NCI-H2081 treated with DMSO at 0.1 percent for 48 hours (cell line): ENCODE measurements at places on chromosomes 3 and 15.

DNA sequence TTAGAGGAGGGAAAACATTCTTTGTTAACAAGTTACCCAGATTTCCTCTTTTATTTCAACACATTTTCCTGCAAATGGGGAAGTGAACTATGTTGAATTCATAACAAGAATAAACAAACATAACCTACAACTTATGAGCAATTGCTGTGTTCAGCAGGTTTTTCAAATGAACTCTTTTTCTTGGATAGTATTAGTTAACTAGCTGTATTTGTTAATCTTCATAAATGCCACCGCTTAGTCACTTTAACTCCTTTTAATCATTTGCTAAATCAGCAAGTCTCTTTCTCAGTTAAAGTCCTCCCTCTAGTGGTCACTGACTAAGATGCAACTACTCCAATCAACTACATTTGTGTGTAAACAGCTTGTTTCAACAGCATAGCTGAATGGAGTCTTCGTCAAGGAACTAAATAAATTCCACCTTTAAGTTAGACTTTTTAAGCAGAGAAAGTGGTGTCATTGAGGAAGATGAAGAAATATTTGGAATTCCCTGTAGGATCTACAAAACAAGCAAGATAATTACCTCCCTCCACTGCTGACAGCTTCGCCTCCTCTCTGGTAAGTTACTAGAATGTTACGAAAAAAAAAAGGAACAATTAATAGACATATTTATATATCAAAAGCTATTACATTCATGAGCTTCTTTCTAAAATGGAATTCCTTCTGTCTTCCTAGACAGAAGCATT, 1122.0 kb downstream of the ROBO1 start:
- DNase-seq = no peak

DNA sequence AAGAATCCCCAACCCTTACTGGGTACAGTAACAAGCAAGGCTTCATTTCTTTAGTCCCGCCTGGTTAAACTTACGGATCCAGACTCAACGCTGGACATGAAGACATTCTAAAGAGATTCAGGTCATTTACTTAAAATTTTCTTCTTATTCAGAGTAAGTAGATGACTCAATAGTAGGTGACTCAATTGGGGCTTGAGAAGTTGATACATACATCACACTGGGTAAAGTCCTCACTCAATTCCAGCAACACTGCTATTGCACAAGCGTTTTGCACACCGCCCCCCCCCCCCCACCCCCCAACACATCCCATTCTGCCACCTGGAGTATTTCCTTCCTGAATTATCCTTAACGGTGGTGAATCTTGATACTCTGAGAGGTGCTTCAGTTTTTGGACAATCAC, 610.0 kb downstream of the FOXP1 start:
- DNase-seq = no peak

- no peak for DNase-seq
Measured at GRCh38 chr3:194049394-194049793, 86.6 kb upstream of the HES1 start.

- DNase-seq = no peak
Measured at GRCh38 chr3:102586485-102586884, 151.7 kb downstream of the ZPLD1 start.

DNA sequence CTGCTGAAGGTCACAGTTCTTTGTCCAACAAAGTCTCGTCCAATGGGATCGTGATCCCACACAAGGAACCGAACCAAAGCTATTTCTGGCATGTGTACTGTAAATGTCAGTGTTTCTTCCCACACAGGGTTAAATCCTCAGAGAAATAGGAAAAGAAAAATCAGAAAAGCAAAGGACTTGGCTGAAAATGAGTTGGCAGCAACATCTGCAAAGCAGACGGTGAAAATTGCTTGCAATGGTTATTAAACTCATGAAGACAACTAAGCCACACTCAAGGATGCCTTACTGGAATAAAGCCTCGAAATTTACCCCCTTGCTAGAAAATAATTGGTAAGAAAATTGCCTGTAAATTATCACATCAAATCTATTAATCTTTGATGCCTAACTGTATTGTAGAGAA, 195.2 kb upstream of the STRIT1 start:
- no peak for DNase-seq
